Spinal cord (tissue), 10 donors: ENCODE measurements at places on chromosomes 6 and 20.

GRCh38 chr6:83199173-83199862, 6.2 kb downstream of the RWDD2A start:
- no peak for DNase-seq

- no peak for DNase-seq
Observed at GRCh38 chr20:44279228-44279627, 31.8 kb downstream of the FITM2 start.

DNA sequence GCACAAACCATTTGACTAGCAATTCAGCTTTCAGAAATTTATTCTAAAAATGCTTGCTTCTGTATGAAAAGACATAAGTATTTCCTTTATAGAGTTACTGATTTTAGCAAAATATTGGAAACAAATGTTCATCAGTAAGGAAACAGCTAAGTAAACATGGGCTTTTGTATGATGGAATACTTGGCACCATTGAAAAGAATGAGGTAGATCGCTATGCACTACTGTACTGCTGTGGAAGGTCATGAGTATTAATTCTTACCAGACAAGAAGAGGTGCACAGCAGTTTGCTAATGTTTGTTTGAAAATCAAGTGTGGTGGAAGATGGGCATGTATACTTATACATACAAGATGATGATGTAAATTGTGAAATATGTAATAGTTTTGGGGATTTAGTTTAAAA, 73.0 kb downstream of the FARS2 start:
- DNase-seq: no peak

DNA sequence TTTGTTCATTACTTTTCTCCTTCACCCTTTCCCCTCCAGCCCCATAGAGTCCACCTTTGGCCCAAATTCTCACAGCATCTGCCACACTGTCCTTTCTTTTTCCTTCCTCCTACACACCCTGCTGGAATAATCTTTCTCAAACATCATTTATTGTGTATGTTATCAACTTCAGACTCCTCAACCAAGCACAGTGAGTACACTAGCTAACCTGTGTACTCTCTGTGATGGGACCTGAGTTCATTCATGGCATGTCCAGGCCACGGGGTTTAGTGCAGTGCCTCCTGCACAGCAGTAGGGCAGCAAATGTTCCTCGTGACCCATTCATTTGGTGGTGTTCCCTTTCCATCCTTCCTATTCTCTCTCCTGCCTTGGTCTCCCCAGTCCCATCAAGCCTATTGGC, 7.1 kb upstream of the ARMC12 start:
- no peak for DNase-seq

- DNase-seq: no peak
Observed at GRCh38 chr20:9852566-9852965, 13.7 kb upstream of the PAK5 start.

DNA sequence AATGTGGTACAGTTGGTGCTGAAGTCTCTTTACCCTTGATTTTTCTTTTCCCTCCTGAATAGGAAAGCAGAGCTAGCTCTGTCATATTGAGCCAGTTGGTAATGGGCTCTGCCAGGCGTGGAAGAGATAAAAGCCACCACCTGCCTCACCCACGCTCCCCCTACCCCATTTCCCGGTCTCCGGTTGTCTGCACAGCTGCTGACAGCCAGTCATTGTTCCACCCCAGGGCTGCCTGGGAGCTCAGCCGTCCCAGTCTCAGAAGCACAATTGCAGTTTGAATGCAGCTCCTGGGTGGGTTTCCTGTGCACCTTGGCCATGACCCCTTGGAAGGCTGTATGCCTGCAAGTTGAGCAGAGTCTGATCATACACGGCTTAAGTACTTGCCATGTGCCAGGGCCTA, 675.2 kb upstream of the FLRT3 start:
- no peak for DNase-seq

- no peak for DNase-seq
Observed at GRCh38 chr20:32945710-32946221, 58.5 kb downstream of the SUN5 start.

GRCh38 chr20:46304361-46304760, 3.9 kb downstream of the CDH22 start:
- DNase-seq: no peak

- no peak for DNase-seq
Observed at GRCh38 chr20:37356961-37357371, 11.0 kb downstream of the SRC start.

- DNase-seq: no peak
Observed at GRCh38 chr6:17491416-17492142, 98.2 kb downstream of the CAP2 start.

GRCh38 chr6:146914489-146915483, 289.4 kb upstream of the STXBP5 start:
- no peak for DNase-seq

GRCh38 chr6:35073211-35073610, 67.9 kb downstream of the TCP11 start:
- no peak for DNase-seq

- DNase-seq: no peak
Observed at GRCh38 chr6:128171182-128171581, 270.3 kb upstream of the THEMIS start.

DNA sequence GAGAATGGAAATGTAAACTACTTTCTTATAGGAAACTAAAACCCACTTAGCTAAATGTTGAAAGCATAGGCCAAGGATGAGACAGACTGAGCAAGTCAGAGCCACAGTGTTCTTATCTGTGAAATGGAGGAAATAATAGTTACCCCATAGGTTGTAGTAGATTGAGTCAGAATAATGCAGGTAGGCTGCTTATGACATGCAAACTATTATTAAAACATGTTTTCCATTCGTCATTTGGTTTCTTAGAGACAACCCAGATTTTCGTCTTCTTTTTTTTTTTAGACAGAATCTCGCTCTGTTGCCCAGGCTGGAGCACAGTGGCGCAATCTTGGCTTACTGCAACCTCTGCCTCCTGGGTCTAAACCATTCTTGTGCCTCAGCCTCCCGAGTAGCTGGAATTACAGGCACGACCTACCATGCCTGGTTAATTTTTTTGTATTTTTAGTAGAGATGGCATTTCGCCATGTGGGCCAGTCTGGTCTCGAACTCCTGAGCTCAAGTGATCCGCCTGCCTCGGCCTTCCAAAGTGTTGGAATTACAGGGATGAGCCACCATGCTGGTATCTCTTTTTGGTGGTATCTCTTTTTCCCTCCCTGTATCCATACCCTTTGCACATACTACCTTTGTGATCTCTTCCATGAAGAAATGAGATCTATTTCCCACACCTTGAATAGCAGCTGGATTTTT, 196.5 kb upstream of the ZNF217 start:
- no peak for DNase-seq
